CD4-positive, alpha-beta T cell treated with Interleukin-15 for 4 hours (primary cell): ENCODE measurements at places on chromosomes 5 and 9.

DNA sequence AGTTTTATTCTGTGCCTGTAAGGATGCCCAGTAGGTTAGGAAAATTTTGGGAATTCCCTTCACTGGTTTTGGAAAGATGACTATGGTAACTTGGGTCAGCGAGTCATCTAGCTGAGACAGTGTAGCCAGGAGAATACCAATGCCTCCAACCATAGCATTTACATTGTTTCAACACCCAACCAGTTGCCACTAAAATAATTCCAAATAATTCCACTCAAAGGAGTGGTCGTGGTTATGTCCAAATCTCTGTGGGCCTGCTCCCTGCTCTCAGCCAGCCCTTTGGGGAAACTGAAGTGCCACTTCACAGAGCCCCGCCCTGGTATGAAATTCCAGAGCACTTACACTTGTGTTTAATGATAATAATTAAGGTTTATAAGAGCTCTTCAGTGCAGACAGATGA lies 310.5 kb downstream of the PLK2 start:
- DNase-seq, result no peak

- no peak for DNase-seq
Observed at GRCh38 chr9:131259432-131259898, 16.8 kb downstream of the FAM78A start.

DNA sequence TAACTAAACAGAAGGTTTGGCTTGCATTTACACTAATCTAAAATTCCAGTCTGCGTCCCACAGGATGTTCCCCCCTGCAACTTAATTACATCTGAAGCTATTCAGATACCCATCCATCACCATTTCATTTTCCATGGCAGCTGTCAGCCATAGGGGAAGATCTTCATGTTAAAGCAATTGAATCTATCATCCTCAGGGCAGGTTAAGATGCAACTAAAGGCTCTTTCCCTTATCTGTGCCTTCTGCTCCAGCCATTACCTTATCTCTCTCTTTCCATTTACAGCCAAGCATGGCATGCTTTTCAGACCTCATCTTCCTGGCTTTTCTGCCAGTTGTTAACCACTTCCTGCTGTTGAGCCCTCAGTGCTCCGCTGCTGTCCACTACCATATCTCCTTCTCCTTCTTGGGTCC lies 15.8 kb upstream of the HACD4 start:
- DNase-seq, result no peak

DNA sequence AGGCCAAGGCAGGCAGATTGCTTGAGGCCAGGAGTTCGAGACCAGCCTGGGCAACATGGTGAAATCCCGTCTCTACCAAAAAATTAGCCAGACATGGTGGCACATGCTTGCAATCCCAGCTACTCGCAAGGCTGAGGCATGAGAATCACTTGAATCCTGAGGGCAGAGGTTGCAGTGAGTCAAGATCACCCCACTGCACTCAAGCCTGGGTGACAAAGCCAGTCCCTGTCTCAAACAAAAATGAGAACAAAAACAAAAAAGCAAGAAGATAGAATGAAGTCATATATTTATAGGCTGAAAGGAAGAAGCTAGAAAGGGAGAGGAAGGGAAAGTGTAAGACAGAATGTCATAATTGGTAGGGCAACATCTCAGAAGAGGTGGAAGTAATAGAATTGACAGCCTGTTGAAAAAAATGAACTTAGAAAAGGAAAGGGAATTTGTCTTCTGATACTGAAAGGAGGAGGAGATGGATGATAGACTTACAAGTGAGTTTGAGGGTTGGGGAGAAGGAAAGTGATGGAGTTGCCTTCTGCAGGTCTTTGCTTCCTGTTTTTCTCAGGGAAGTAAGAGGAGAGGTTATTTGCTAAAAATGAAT lies 32.2 kb downstream of the CARD6 start:
- DNase-seq, result no peak

- no peak for DNase-seq
Observed at GRCh38 chr9:94922098-94922607, 195.7 kb downstream of the AOPEP start.

GRCh38 chr5:160061770-160062169 lies 52.8 kb downstream of the TTC1 start:
- DNase-seq, result no peak

- DNase-seq, result no peak
Observed at GRCh38 chr5:176796411-176796810, 13.9 kb upstream of the UNC5A start.

GRCh38 chr9:87494970-87495471 lies 2.6 kb upstream of the DAPK1 start:
- no peak for DNase-seq

GRCh38 chr5:30838936-30839496 lies 354.5 kb upstream of the CDH6 start:
- no peak for DNase-seq
